ENCODE measurements at places on chromosomes 5 and 9.

DNA sequence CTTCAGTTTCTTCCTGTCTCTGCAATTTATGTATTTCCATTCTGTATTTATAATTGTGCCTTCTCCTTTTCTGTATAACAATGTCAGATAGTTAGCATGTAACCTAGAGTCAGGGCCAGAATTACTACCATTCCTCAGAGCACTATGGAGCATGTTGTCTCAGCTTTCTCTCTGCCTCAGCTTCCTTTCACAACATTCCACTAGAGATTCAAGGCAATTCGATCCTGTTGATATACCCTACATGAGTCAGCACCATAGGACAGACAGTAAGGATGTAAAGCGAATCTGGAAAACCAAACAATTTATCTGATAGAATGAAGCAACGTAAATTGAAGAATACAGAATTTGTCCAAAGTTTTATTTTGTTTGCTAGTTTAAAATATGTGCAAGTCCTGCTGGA lies 728.3 kb upstream of the SEMA6A start:
- DNase-seq: no peak

- DNase-seq: no peak
Observed at GRCh38 chr5:98963019-98963418, 34.2 kb upstream of the CHD1 start.

- no peak for DNase-seq
Observed at GRCh38 chr9:118091226-118091625, 387.0 kb downstream of the TLR4 start.

DNA sequence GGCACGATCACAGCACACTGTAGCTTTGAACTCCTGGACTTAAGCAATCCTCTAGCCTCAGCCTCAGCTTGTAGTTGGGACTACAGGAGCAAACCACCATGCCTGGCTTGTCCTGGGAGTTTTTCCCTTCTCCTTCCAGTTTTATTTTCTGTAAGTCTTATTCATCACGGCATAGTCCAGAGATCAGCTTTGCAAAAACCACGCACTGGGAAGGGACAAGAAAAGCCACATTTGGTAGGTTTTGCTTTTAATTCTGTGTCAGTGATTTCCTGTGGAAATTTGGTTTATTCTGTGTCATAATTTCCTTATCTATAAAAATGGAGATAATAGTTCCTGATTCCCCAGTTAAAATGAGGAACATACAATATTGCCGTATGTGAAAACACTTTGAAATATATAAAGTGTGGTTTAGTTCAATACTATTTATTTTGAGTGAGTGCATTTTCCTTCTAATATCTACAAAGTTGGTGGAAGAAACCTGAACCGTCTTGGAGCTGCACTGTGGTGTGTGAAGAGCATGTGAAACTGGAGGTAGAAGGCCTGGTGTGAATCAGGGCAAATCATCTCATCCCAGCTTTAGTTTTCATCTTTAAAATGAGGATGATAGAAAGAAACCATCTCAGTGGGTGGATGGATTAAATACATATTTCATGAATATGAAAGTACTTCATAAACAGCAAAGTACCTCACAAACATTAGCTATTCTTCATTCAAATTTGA lies 92.8 kb upstream of the ELL2 start:
- DNase-seq: no peak

GRCh38 chr9:127159325-127159801 lies 36.9 kb upstream of the ANGPTL2 start:
- peak; percentile 85 for DNase-seq

DNA sequence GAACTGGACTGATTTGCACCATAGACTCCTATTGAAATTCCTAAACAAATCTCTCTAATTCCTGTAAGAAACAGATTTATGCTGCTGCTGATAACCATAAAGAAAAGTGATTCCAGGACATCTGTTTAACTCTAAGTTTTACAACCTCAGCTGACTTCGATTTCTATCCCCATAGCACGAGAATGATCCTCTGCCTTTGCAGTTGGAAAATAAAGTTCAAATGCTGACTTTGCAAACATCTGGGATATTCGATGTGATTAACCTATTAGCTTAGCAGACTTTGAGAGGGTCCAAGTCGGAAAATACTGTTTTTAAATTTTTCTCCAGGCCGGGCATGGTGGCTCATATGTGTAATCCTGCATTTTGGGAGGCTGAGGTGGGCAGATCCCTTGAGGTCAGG lies 247.3 kb downstream of the PSAT1 start:
- no peak for DNase-seq

GRCh38 chr9:18981476-18982261 lies 51.3 kb downstream of the SAXO1 start:
- no peak for DNase-seq

DNA sequence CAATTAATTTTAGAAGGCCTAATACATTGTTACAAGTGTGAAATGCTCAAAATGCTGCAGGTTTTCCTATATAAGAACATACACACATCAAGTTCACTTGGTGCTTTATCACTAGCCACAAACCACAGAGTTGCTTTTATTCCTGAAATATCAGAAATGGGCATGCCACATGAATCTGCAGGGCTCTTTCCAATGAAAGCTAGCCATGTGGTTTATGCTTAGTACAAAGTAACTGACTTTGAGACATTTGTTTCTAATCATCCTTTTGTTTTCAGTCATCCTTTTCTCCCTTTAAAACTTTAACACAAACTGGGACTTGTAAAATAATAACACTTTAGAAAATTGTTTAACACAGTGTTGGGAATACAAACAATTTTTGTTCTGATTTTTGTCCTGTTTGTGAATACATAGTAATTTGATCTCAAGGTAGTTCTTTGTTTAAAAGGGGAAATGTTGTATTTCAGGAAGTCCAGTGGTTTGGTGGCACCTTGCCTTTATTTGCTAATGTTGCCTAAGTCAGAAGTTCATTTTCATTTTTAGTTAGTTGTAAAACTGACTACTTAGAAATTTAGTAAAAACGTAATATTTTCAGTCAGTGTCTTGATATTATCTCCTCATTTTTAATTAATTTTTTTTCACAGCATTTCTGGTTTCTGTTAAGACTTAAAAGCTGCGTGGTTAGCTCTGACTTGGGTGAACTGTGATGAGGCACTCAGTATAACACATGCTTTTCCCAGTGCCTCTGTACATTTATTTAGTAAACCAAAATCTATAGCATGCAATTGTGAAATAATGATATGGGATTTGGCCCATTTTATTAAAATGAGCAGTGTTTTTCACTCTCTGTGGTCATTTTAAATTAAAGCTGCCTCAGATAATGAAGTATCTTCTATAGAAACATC lies 18.6 kb downstream of the PRDM6 start:
- DNase-seq: no peak

- no peak for DNase-seq
Observed at GRCh38 chr5:111746791-111747190, 10.2 kb downstream of the NREP start.

DNA sequence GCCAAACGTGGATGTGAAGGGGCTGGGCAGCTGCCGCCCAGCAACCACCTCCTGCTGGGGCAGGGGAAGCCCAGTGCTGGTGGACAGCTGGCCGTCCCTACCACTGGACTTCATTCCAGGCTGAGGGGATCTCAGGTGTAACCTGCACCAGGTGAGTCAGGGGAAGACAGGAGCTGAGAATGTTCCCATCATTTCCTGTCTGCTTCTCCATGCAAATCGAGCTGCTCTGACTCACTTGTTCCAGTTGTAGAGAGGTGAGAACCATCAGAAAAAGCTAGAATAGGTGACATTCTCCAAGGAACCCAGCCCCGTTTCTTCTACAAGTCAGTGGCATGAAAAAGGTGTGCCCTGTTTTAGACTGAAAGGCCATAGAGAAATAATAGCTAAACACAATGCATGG lies 21.8 kb upstream of the BARX1 start:
- no peak for DNase-seq

DNA sequence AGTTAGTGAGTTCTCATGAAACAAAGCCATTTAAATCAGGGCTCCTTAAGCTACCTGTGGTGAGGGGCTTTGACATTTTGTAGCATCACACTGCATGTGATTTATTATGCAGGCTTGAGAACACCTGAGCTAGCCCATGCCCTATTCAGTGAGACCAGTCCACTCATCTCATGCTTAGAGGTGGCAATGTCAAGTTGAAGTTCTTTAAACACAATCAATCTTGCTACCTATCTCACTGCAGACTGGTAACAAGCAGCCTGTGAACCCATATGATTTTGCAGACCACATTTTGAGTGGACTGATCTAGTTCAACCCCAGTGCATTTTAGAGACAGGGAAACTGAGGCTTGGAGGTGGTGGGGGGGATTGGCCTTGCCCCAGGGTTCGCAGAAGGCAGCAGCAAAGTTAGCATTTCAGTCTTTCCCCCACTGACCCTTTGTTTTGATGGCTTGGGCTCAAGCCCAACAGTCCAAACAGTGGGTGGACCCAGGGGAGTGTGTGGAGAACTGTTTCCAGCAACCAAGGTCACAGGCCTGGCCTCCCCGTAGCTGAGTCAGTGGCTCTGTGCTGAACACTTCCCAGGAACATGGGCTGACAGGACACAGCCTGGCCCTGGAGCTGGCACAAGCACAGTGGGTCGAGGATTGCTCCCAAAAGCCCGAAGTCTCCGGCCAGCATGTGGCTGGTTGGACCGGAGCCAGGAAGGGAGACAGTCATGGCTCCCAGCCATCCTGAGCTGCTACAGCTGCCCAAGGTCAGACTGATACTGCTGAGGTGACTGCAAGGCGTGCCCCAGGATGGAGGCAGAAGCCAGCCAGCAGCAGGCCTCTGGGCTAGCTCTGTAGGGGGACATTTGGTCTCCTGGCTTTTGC lies 95.3 kb downstream of the RGS3 start:
- peak; percentile 38 for DNase-seq

GRCh38 chr5:143509758-143510221 lies 106.3 kb upstream of the NR3C1 start:
- no peak for DNase-seq

GRCh38 chr5:52841114-52841513 lies 53.4 kb downstream of the ITGA1 start:
- DNase-seq: no peak

Data from pons (tissue), 1 donor.